Stimulated activated CD4-positive, alpha-beta T cell treated with anti-CD3 and anti-CD28 coated beads, Interleukin-1b, Interleukin-23, amount 100 ng/mL, for 48 hours (primary cell): ENCODE measurements at places on chromosomes 13 and 19.

DNA sequence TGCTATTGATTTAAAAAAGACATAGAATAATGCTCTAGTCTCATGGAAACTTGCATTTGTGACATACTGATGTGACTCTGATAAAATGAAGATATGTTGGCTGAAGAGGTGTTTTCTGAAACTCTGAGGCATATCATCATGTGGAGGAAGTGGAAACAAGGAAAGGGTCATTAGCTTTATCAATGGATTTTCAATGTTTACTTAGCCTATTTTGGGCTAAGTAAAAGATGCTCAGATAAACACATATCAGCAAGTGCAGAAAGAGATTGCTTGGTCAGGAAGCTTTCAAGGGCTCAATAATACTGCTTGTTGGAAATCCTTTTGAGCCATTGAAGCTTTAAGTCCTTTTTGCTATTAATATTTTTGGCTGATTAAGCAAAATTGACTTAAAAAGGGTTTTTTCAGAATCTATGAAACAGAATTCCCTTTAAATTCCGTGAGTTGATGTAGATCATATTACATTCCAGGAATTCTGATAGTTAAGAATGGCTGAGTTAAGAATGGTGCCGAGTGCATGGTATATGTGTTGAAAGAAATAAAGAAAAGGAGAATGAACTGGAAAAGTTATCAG lies 952.8 kb upstream of the SPRY2 start:
- no peak for DNase-seq

DNA sequence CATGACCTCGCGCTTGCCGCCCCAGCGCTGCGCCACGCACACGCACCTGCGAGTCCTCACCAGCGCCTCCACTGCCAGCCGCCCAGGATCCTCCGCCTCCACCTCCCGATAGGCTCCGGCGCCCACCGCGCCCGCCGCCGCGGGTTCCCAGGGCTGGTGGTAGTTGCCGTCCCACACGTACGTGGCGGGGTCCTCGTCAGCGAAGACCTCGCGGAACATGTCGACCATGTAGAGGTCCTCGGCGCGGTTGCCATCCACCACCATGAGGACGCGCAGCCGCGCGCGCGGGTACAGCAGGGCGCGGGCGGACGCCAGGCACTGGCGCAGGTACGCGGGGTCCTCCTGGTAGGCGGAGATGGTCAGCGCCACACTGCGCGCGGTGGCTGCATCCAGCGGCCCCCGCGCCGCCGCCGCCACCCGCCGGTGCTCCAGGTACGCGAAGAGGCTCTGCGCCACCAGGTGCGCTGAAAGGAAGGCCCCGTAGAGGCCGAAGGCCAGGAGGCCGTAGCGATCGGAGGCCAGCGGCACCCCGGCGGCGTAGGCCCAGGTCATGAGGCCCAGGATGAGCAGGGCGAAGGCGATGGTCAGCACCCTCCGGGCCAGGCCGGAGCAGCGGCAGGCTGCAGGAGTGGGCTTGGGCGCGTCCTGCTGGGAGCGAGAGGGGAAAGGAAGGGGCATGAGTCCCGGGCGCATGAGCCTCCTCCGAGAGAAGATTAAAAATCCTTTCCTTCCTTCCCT lies 4.4 kb downstream of the HAS1 start:
- DNase-seq = no peak

- DNase-seq = no peak
These were observed 119.4 kb upstream of the NBEA start for GRCh38 chr13:34822650-34823049.

- DNase-seq = peak; percentile 14
These were observed 13.8 kb upstream of the CEACAM16 start for GRCh38 chr19:44684892-44685863.

- peak; percentile 63 for DNase-seq
These were observed 15.3 kb downstream of the CDX2 start for GRCh38 chr13:27953676-27954405.

DNA sequence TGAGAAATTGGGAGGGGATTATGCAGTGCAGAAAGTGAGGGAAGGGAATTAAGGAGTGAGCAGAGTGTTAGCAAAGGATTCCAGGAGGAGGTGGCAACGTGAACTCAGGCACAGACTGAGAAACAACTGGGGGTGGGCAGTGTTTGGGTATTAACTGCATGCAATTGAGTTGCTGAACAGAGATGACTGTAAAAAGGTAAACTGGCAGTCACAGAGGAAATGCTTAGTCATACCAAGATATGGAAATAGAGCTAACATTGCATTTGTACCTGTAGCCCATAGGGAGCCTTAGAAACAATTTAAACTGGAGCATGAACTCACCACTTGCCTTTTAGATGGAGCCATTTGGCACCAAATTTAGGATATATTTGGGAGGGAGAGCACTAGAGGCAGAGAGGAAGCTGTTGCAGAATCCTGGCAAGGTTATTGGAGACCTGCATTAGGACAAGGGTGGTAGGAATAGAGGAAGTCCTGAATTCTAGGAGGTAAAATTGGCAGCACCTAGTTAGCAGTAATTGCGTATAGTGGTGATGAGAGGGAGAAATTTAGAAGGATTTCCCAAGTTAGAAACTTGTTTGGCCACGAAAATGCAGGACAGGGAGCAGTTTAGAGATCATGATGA lies 100.6 kb upstream of the FRY start:
- no peak for DNase-seq

DNA sequence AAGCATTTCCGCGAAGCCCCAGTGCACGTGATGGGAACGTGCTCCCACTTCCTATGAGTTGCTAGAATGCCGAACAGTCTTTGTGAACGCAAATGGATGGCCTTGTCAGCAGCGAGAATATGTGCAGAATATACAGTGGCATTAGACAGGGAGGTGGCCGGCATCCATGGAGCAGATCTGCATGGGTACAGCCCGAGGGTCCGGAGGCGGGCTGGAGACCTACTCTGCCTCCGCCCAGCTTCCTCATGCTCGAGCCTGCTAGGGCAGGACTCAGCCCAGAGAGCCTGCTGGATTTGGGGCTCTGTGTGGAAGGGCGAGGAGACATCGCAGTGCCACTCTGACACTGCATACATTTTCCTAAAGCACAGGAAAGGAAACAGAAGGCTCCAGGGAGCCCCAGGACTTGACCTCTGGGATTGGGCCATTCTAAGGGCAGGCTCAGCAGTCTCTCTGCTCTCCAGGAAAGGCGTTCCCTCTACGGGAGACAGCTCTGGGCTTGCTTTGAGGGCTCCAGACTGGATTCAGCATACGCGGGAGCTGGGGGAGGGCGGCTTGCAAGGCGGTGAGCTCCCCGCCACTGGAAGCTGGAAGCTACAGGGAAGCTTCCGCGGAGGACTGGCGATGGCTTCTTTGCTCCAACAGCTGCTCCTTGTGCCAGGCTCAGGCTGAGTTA lies 55.9 kb upstream of the UQCRFS1 start:
- no peak for DNase-seq

GRCh38 chr13:111630406-111630805 lies 310.0 kb downstream of the TEX29 start:
- no peak for DNase-seq

GRCh38 chr19:56736571-56736970 lies 65.0 kb upstream of the ZNF835 start:
- no peak for DNase-seq

DNA sequence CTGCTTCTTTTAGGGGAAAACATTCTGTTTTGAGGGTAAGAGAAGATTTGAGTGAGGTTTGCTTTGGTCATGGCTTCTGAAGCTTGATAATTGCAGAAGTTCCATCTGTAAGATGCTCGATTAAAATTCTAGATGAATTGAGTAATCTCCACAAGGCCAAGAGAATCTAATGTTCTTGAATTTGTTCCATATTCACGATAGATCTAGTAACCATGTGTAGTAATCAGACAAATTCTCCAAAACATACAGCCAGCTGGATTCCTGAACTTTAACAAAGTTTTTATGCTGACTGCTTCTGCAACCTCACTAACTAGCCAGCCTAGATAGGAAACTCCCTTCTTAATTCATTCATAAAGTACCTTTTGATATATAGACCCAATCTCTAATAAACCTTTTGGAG lies 92.7 kb downstream of the COL4A2 start:
- DNase-seq = no peak
